ENCODE measurements at places on chromosomes 5 and 9. TPM values are rescaled to one million over a fixed set of nuclear protein-coding genes. Genes with fewer than 3 reads are reported as not detected.

The WNT8A gene
- not detected for total RNA-seq

The CAPSL gene
- not detected for total RNA-seq

The BTNL8 gene
- 0.20 TPM for total RNA-seq

The ZBTB5 gene
- total RNA-seq = 10.3 TPM

The KIF24 gene
- total RNA-seq = 1.1 TPM

The CARD9 gene
- under 0.01 TPM for total RNA-seq

The MCIDAS gene
- not detected for total RNA-seq

The FAM120AOS gene
- total RNA-seq = 27.4 TPM

The CNTFR gene
- total RNA-seq = not detected

The LURAP1L gene
- 1.7 TPM for total RNA-seq

The LCN9 gene
- not detected for total RNA-seq

The KLHL3 gene
- 20.7 TPM for total RNA-seq

DNA sequence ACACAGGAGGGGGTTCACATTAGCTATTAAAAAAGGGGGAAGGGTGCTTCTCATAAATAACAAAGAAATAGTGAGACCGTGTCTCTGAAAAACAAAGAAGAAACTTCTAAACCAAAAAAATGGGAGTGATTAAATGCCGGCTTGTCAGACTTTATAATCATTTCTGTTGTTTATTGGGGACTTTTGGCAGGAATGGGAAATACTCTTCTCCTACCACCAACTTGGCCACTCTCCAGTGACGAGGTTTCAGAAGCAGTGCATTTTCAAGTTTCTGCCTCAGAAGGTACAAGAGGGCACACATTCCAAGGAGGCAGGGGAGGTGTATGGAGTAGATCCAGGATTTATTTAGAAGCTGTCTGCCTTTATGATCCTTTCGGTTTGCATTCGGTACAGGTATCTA is 46.2 kb downstream of the LIX1 start:
- DNase-seq = no peak

- no peak for DNase-seq
These were observed 587.9 kb downstream of the MTRR start for GRCh38 chr5:8456846-8457186.

GRCh38 chr9:37668116-37668601 is 17.4 kb downstream of the FRMPD1 start:
- DNase-seq = no peak

GRCh38 chr5:89353837-89354551 is 471.0 kb upstream of the MEF2C start:
- no peak for DNase-seq

DNA sequence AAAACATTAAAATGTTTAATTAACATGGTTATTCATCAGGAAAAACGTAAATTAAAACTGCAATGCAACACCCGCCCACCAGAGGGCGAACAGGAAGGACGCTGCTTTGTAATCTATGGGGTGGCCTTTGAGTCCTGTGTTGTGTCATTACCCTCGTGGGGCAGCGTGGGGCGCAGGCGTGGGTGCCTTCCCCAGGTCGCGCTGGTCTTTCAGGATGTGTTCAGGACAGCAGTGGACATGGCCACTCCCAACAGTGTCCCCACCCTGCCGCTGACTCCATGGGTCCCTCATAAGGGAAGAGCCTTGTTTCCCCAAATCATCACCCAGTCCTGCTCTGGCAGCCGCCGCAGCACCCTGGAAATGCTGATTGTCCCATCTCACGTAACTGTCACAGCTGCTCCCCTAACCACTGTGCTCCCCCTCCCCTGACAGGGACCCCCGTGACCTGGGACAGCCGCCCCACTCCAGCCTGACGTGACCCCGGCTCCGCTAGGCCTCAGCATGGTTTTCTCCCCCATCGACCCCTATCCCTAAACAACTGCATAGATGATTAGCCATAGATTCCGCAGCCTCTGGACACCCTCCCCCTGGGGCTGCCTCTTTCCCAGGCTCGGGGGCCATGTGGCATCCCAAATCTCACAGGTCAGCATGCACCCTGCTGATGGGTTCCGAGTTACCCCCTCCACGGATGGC is 36.4 kb downstream of the GLT6D1 start:
- peak; percentile 47 for DNase-seq

DNA sequence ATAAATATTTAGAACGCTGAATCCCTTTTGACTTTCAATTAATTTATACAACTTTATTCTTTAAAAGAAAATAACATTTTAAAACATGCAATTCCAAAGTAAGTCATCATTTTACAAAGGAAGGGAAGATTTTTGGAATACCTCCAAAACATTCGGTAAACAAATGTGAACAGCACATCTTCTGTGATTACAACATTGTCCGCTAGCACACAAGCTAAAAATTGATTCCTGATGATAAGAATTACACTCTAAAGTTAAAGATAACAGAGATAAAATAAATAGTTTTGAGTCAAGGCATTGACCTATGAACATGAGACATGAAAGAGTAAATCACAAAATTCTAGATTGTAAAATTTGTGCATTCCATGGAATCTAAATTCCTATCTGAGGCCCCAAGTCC is 56.2 kb upstream of the TRAF1 start:
- peak; percentile 23 for DNase-seq

DNA sequence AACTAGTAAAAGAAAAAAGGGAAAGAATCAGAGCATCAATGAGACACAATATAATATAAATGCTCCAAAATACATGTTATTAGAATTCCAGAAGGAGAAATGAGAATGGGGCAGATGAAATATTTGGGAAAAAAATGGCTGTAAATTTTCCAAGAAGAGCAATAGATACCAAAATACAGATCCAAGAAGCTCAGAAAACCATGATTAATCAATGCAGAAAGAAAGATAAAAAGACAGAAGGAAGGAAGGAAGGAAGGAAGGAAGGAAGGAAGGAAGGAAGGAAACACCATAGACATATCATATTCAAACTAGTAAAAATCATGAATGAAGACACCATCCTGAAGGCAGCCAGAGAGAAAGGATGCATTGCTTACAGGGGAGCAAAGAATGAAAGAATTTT is 920.9 kb downstream of the EFNA5 start:
- DNase-seq = no peak

GRCh38 chr5:80072103-80073073 is 37.2 kb downstream of the THBS4 start:
- DNase-seq = no peak

DNA sequence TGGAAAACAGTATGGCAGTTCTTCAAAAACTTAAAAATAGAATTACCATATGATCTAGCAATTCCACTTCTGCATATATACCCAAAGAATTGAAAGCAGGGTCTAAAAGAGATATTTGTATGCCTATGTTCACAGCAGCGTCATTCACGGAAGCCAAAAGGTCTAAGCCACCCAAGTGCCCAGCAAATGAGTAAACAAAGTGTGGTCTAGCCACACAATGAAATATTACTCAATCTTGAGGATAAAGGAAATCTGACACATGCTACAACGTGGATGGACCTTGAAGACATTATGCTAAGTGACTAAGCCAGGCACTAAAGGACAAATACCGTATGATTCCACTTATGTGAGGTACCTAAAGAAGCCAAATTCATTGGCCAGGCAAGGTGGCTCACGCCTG is 11.1 kb upstream of the MED27 start:
- no peak for DNase-seq

GRCh38 chr5:160198146-160198545 is 31.2 kb upstream of the FABP6 start:
- DNase-seq = no peak

GRCh38 chr9:111282845-111283244 is 47.2 kb downstream of the OR2K2 start:
- DNase-seq = no peak

DNA sequence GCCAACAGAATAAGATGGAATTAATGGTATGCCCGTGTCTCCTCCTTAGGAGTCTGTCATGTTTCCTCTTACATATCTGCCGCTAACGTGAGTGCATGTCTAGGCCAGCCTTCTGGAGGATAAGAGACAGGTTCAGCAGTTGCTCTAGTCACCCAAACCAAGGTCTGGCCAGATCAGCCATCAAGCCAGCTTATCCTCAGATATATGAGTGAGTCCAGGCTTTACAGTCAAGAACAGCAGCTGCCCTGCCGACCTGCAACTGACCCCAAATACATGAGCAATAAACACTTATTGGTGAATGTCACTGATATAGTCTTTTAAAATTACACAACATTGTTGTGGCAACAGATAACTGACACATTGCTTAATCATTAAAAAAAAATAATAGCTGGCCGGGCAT is 123.5 kb downstream of the TSSK1B start:
- DNase-seq = no peak

DNA sequence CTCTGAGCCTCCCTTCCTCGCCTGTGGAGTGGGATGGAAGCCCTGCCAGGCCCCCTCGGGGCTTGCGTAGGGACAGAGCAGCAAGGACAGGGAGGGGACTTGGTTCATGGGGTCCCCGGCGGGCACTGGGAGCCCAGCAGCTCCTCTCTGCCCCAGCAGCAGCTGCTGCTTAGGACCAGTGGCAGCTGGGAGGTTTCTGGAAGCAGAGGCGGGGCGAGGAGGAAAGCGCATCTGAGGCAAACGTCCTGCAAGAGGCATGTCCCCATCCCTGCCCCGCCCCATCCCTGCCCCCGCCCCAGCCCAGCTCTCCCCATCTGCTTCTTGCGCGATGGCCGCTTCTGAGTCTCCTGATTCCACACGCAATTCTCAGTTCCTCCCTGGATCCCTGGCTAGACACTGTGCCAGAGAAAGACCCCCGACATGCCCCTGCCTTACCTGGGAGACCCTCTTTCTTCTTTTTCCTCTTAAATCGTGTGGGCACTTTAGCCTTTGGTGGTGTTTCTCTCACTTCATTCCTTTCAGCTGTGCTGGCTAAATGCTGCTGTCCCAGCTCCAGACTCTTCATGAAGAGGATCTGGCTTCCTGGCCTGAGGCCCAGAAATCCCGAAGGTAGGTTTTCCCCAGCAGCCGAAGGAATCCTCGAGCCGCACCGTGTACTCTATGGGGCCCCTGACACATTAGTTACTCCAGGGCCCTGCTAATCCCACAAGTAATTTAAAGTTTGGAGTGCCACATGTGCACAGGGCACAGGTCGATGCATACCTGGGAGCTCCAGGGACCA is 4.4 kb upstream of the OR2S2 start:
- no peak for DNase-seq

DNA sequence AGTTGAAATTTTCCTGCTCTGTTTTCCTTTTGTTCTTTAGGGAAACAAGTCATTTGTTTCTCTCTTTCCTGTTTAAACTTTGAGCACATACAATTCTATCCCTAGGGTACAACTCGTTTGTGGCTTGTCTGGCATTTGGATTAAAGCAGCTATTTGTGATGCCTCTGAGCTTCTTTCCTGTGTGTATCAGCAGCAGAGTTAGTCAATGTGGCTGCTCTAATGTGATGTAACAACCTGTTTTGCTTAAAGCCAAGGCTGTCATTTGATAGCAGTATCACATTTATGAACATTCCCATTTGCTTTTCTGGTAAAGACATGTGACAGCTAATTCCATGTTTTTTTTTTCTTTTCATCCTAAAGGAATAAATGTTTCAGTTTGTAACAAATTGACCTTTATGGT is 314.3 kb upstream of the CHD1 start:
- no peak for DNase-seq

DNA sequence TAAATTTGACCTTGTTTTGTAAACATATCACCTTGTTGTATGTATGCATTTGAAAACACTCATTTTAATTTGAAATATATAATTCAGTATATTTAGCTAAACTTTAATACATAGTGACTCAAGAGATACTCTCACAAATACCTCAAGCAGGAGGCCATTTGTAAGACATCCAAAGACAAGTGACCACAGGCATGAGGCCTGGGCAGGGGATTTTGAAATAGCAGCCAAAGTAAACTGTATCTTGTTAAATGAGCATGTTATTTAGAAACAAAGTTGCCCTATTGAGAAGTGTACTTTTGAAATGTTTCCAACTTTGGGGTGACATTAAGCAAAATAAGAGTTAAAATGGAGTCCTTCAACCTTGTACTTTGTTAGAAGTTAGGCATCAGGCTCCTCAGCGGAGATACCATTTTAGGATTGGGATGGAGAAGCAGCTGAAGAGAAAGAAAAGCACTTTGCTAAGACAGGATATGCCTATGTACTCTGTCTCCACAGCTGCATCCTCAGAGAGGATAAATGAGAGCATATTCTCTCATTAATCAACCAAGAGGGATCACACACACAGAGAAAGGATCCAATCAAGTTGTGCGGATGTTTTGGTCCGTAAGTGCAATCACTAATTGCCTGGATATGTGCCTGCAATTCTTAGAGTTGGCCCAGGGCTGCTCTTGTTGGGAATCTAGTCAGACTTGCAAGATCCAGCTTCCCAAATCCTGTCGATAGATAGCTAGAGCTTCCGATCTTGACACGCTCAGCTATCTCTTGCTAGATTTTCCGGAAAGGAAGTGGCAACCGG is 157.5 kb upstream of the HAPLN1 start:
- no peak for DNase-seq

GRCh38 chr5:100890461-100891008 is 12.5 kb downstream of the ST8SIA4 start:
- DNase-seq = no peak

DNA sequence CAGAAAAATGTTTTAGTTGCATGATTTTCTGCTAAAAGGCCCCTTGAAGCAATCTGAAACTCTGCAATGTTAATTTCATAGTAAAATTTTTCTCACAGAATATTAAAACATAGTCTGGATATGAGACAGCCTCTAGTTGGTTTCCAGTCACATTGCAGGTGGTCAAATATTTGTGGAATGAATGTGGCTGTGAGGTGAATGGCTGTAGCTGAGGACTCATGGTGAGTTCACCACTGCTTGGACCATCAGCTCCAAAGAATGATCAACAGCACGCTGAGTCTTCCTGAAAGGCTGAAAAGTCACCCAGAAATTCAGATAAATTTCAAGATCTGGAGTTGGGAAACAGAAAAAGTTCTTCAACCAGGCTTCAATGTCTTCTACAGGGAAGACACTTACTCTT is 79.8 kb downstream of the MAT2B start:
- no peak for DNase-seq

DNA sequence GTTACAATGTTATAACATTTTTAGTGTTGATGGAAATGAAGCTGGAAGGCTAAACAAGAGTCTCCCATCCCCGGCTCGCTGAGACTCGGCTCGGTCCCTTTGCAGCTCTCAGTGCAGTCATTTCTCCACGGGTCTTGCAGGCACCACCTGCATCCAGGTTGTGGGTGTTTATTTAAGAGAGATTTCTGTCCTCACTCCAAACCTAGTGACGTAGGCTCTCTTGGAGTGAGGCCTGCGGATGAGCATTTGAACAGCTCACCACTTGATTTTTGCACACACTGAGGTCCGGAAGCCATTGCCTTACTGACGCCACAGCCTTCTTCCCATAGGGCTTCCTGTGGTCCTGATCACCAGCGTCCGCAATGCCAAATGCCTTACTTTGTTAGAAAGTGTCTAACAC is 197.7 kb upstream of the OTULINL start:
- peak; percentile 80 for DNase-seq

Measured in lung microvascular endothelial cell (primary cell).